Activated CD4-positive, CD25-positive, alpha-beta regulatory T cell treated with anti-CD3 and anti-CD28 coated beads, Interleukin-2, amount 50 U/mL, for 24 hours (primary cell): ENCODE measurements at places on chromosomes 13 and 19.

DNA sequence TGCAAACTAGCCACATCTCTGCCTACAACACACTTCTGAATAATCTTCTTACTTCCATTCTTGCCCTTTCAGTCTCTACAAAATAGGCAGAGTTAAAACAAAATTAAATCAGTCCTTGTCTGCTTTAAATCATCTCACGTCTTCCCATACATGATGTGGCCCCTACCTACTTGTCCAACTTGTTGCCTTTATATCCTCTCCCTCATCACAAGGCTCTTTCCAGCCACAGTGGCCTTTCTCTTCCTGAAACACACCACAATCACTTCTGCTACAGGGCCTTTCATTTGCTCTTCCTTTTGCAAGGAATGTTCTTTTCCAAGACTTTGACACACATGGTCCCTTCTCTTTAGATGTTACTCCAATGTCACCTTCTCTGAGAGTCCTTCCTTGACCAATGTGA lies 1.7 kb downstream of the RBM26 start:
- ATAC-seq: no peak

GRCh38 chr13:83008212-83008929 lies 873.9 kb downstream of the SLITRK1 start:
- ATAC-seq: no peak

- no peak for ATAC-seq
Measured at GRCh38 chr19:1262623-1263123, 6.5 kb upstream of the CIRBP start.

DNA sequence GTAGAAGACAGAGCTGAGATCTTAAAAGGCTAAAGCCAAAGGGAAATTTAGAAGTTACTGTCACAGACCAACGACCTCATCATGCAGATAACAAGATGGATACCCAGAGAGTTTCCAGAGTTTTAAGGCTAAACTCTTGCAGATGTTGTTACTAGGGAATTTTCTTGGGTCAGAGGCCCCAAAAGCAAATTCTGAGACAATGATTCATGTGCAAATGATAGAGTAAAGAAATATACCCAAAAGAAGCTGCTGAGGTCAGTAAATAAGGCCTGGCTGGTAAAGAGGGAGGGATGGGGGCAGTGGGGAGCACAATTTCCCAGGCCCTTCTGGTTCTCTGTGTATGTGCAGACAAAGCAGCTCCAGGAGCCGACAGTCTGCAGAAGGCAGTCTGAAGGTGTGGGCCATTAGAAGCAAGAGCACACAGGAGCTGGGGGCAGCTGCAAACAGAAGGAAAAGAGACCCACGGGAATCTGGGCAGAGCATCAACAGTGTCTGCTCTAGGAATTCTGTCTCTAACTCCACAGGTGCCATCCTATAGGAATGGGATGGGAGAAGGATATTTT lies 330.8 kb downstream of the TBC1D4 start:
- no peak for ATAC-seq

- ATAC-seq: no peak
Measured at GRCh38 chr13:113035213-113035800, 66.3 kb downstream of the MCF2L start.

DNA sequence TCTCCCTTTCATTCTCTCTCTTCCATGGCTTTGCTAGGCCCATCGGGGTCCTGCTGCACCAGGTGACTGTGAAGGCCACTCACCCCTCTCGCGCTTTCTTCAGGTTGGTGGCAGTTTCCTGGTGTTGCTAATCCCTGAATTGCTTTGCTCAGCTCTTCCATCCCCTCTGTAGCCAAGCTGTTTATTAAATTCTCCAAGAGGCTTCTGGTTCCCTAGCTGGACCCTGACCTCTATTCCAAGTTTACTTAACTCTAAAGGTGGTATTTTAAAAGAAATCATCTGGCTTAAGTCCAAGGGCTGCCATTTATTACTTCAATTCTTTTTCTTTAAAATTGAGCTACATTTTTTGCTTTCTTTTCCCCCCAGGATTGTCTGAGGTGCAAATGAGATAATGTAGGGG lies 32.7 kb upstream of the MICU2 start:
- no peak for ATAC-seq

DNA sequence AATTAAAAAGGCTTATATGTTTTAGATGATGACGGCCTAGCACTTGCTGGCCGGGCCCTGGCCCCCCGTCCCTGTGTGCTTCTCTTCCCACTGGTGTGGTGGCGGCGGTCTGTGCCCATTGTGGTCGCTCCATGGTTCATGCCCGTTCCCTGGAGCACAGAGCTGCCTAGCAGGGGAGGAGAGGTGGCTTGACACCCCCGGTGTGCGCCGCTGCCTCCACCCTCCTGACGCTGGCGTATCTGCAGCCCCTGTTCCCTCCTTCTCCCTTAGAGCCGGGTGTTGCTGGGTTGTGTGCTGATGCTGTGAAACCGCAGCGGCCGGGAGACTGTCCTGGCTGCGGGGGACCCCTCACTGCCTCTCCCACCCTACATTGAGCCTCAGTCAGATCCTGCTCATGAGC lies 29.1 kb downstream of the DOT1L start:
- ATAC-seq: no peak

- no peak for ATAC-seq
Measured at GRCh38 chr13:82565201-82565600, 1317.1 kb downstream of the SLITRK1 start.

GRCh38 chr13:44874886-44875630 lies 114.2 kb downstream of the NUFIP1 start:
- ATAC-seq: no peak

DNA sequence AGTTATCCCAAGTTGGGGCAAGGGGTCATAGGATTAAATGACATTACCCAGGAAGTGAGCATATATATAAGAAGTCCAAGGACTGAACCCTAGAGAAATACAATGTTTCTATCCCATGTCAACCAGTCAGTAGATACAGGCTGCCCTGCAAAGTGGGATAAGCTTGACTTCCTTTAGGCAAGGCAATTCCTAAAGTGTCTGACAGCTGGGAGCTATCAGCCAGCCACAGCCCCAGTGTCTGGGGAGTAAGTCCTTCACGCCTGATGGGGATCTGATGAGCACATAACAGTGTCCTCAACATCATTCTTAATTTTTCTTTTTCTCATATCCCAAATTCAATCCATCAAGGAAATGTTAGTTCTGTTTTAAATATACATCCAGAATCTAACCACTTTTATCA lies 54.1 kb downstream of the DNAJC15 start:
- no peak for ATAC-seq

- ATAC-seq: no peak
Measured at GRCh38 chr19:8577247-8577646, at the start of gene MYO1F. TSS of gene MYO1F (minus strand) at chr19:8577442. CDS start at chr19:8577309, 133 bp downstream.

DNA sequence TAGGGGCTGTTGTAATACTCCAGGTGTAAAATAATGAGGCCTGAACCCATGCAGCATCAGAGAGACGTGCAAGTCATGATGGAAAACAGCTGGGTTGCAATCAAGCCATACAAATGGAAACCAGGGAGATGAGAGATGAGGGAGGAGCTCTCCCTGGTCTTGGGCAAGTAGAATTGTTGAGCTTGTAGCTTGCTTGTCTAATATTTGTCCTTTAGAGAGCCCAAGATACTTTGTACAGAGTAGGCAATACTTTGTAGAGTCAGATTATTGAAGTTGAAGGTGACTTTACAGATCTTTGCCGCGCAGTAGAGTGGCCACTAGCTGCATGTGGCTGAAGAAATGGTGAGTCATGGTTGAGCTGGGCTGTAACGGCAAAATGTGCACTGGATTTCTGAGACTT lies 8.3 kb downstream of the ATP8A2 start:
- ATAC-seq: no peak
